ENCODE measurements at places on chromosomes 2 and 18.

GRCh38 chr18:67875060-67875459, 358.5 kb upstream of the DSEL start:
- H3K36me3 ChIP-seq: no peaks in the 10 kb centered on the region
- no peaks in the 10 kb centered on the region for H3K27me3 ChIP-seq
- no peaks in the 10 kb centered on the region for H3K4me1 ChIP-seq
- no peak overlapping the region for H3K4me3 ChIP-seq
- DNase-seq: no peak
- no peak overlapping the region for H3K27ac ChIP-seq

DNA sequence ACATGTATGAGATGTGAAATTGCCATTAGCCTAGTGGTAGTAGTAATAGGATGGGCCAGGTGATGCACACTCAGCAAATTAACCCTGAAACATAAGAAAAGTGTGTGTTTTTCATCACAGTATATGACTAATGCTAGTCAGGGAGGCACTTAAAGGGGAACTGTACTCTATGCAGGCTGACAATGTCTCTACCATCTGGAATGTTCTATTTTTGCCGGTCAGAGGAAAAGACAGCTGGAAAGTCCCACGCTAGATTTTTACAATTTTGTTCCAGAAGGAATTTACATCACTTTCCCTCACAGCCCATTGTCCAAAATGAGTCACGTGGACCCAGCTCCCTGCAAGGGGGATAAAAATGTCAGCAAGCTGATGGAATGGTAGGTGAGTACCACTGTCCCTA, 746.3 kb upstream of the CHAC2 start:
- no peaks in the 10 kb centered on the region for H3K4me1 ChIP-seq
- no peaks in the 10 kb centered on the region for H3K36me3 ChIP-seq
- no peak overlapping the region for H3K27ac ChIP-seq
- DNase-seq: no peak
- H3K4me3 ChIP-seq: no peak overlapping the region

DNA sequence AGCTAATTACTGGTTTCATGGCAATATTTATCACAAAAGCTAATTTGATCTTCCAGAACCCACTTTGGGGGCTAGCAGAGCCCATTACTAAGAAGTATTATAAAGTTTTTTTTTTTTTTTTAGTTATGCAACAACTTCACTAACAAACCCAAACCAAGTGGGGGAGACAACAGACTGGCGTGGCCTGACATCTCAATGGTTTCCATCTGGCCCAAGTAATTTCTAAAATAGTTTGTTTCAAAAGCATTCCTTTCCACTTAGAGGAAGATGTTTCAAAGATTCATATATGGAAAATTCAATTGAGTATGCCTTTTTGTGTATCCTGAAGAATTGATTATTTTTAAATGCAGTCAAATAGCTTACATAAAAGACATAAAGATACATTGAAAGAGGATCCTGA, 367.1 kb downstream of the HRH4 start:
- no peak overlapping the region for H3K4me3 ChIP-seq
- H3K27me3 ChIP-seq: no peaks in the 10 kb centered on the region
- no peaks in the 10 kb centered on the region for H3K4me1 ChIP-seq
- DNase-seq: no peak
- no peaks in the 10 kb centered on the region for H3K36me3 ChIP-seq
- H3K27ac ChIP-seq: no peak overlapping the region

DNA sequence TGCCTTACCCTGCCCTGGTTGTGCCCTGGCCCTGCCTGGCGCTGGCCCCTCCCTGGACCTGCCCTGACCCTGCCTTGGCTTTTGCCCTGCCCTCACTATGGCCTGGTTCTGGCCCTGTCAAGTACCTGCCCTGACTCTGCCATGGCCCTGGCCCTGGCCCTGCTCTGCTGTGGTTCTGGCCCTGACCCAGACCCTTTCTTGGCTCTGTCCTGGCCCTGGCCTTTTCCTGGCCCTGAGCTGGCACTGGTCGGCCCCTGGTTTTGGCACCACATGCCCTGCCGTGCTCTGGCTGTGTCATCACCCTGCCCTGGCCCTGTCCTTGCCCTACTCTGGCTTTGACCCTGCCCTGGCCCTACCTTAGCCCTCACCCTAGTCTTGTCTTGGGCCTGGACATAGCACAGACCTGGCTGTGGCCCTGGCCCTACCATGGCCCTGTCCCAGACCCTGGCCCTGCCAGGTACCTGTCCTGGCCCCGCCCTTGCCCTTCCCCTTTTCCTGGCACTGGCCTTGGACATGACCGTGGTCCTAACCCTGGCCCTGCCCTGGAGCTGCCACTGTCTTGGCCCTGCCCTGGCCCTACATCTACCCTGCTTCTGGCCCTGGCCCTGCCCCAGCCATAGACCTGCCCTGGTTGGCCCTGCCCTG, 4.8 kb upstream of the ANKRD62 start:
- no peak overlapping the region for H3K27ac ChIP-seq
- no peaks in the 10 kb centered on the region for H3K27me3 ChIP-seq
- H3K4me3 ChIP-seq: no peak overlapping the region
- no peaks in the 10 kb centered on the region for H3K4me1 ChIP-seq
- no peak for DNase-seq

GRCh38 chr2:111919365-111919764, 21.0 kb downstream of the MERTK start:
- no peak for DNase-seq
- no peak overlapping the region for H3K4me3 ChIP-seq
- H3K27me3 ChIP-seq: peaks cover 50% of the 10 kb centered on the region
- no peaks in the 10 kb centered on the region for H3K4me1 ChIP-seq
- H3K27ac ChIP-seq: no peak overlapping the region

DNA sequence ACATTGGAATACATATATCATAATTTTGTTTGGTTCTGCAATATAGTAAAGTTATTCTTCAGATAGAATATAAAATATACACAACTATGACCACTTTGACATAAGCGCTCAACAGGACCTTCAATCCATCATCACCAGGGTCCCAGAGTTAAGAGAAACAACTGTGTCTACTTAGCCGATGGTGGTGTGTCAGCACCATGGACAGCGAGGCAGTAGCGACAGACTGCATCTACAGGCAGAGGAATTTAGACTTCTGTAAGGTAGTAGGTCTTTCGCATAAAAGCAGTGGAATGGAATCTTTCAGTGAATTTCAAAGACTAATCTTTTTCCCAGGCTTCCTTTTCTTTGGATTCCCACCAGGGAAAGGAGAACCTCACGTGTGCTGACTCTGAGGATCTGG, 20.5 kb upstream of the LRPPRC start:
- no peaks in the 10 kb centered on the region for H3K27me3 ChIP-seq
- no peaks in the 10 kb centered on the region for H3K36me3 ChIP-seq
- H3K4me1 ChIP-seq: no peaks in the 10 kb centered on the region
- H3K27ac ChIP-seq: no peak overlapping the region
- no peak overlapping the region for H3K4me3 ChIP-seq

- no peak overlapping the region for H3K27ac ChIP-seq
- no peaks in the 10 kb centered on the region for H3K36me3 ChIP-seq
- H3K27me3 ChIP-seq: no peaks in the 10 kb centered on the region
- no peak for DNase-seq
- H3K4me3 ChIP-seq: no peak overlapping the region
- no peaks in the 10 kb centered on the region for H3K4me1 ChIP-seq
These were observed 1.6 kb upstream of the PHLPP1 start for GRCh38 chr18:62713651-62714247.

DNA sequence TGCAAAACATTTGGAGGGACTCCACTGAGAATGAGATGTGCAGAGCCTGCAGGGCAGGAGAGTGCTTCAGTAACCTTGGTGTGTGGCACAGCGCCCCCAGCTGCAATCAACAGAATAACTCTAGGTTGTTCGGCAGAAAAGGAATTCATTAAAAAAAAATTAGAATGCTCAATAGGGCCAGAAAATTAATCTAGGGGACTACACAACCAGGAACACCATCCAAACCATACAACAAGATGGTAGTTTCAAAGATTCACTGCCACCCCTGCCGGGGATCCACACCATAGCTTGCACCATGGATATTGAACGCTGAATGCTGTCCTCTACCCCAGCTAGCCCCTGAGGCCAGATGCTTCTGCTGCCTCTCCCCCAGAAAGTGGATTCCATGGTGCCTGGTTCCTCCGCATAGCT, 50.1 kb downstream of the THUMPD2 start:
- peaks cover 16% of the 10 kb centered on the region for H3K36me3 ChIP-seq
- no peak for DNase-seq
- H3K4me1 ChIP-seq: no peaks in the 10 kb centered on the region
- H3K4me3 ChIP-seq: no peak overlapping the region

GRCh38 chr2:54642677-54643430, 80.6 kb upstream of the EML6 start:
- peaks cover 52% of the 10 kb centered on the region for H3K36me3 ChIP-seq
- no peaks in the 10 kb centered on the region for H3K27me3 ChIP-seq
- H3K4me3 ChIP-seq: no peak overlapping the region
- H3K4me1 ChIP-seq: no peaks in the 10 kb centered on the region
- H3K27ac ChIP-seq: no peak overlapping the region

DNA sequence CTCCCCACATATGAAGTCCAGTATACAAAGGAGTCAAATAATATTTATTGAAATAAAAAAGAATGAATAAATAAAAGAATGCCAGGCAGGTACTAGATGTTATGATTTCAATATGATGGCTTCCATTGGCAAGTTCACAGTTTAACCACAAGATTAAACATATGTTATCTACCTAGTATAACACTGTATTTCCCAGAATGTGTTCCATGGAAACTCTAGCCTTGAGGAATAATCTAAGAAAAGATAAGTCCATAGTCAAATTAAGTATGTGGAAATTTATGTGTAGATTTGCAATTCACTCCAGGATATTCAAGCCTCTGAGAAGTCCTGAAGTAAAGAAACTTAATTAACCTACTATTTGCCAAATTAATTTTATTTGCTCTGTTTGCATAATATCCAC, 71.1 kb upstream of the FMNL2 start:
- H3K36me3 ChIP-seq: no peaks in the 10 kb centered on the region
- DNase-seq: no peak
- H3K27me3 ChIP-seq: no peaks in the 10 kb centered on the region

- H3K4me1 ChIP-seq: no peaks in the 10 kb centered on the region
- no peaks in the 10 kb centered on the region for H3K36me3 ChIP-seq
- H3K4me3 ChIP-seq: no peak overlapping the region
- H3K27me3 ChIP-seq: no peaks in the 10 kb centered on the region
- H3K27ac ChIP-seq: no peak overlapping the region
These were observed 91.8 kb downstream of the PLEKHM3 start for GRCh38 chr2:207933396-207934065.

DNA sequence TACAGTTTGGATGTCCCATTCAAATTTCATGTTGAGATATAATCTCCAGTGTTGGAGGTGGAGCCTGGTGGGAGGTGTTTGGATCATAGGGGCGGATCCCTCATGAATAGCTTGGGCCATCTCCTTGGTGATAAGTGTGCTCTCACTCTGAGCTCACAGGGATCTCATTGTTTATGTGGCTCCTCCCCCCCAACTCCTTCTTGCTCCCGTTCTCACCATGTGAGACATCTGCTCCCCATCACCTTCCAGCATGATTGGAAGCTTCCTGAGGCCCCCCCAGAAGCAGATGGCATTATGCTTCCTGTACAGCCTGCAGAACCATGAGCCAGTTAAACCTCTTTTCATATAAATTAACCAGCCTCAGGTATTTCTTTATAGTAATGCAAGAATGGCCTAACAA, 3.0 kb upstream of the INPP1 start:
- H3K4me3 ChIP-seq: no peak overlapping the region
- DNase-seq: no peak
- H3K27ac ChIP-seq: no peak overlapping the region
- H3K27me3 ChIP-seq: no peaks in the 10 kb centered on the region

DNA sequence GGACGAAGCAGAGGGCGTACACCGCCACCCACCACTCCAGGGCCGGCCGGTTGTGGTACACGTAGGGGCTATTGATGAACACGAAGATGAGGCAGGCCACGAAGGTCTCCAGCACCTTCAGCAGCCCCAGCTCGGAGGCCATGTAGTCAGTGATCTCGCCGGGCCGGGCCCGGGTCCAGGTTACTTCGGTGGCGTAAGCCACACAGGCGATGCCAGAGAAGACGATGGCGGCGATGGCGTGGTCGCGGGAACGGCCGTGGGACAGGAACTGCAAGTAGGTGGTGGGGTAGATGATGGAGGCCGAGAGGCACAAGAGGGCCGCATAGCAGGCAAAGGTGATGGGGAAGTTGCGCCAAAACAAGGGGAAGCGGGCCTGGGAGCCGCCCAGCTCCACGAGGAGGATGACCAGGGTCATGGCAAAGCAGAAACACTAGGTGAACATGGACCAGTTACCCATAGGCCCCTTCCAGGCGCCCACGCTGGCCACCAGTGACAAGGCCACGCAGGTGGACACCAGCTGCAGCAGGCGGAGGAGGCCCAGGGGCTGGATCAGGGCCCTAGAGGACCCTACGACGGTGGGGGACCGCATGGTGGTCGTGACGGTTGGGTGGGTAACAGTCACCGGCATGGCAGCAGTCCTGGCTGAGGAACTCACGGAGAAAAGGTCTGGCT, 128.4 kb upstream of the FAM98A start:
- no peaks in the 10 kb centered on the region for H3K36me3 ChIP-seq
- no peak overlapping the region for H3K4me3 ChIP-seq
- no peak overlapping the region for H3K27ac ChIP-seq
- no peak for DNase-seq

DNA sequence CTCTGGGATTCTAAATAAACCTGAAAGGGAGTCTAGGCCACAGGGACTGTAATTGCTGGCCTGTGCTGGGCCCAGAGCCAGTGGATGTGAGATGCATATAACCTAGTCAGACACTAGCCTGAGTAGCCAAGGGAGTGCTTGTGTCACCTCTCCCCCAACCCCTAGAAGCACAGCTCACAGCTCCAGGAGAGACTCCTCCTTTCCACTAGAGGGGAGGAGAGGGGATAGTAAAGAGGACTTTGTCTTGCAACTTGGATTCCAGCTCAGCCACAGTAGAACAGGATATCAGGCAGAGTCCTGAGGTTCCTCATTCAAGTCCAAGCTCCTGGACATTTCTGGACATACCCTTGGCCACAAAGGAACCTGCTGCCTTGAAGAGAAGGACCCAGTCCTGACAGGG, 18.4 kb upstream of the EVA1A start:
- H3K4me3 ChIP-seq: no peak overlapping the region
- no peaks in the 10 kb centered on the region for H3K36me3 ChIP-seq
- H3K27ac ChIP-seq: no peak overlapping the region
- H3K27me3 ChIP-seq: no peaks in the 10 kb centered on the region
- peaks cover 1% of the 10 kb centered on the region for H3K4me1 ChIP-seq
- no peak for DNase-seq

GRCh38 chr18:43692099-43692690, 414.9 kb upstream of the SYT4 start:
- no peak overlapping the region for H3K27ac ChIP-seq
- no peak for DNase-seq
- no peaks in the 10 kb centered on the region for H3K27me3 ChIP-seq
- H3K4me1 ChIP-seq: no peaks in the 10 kb centered on the region
- H3K36me3 ChIP-seq: no peaks in the 10 kb centered on the region

- H3K27me3 ChIP-seq: no peaks in the 10 kb centered on the region
- DNase-seq: peak; percentile 15
- no peak overlapping the region for H3K4me3 ChIP-seq
These were observed 117.8 kb downstream of the PTPRM start for GRCh38 chr18:7684966-7685365.

- DNase-seq: peak; percentile 4
- no peaks in the 10 kb centered on the region for H3K27me3 ChIP-seq
- H3K27ac ChIP-seq: no peak overlapping the region
- H3K4me3 ChIP-seq: no peak overlapping the region
These were observed 245.0 kb downstream of the PTGR3 start for GRCh38 chr18:74963820-74964446.
